IPS-NIHi11 (cell line): ENCODE measurements at places on chromosomes 3 and 15.

DNA sequence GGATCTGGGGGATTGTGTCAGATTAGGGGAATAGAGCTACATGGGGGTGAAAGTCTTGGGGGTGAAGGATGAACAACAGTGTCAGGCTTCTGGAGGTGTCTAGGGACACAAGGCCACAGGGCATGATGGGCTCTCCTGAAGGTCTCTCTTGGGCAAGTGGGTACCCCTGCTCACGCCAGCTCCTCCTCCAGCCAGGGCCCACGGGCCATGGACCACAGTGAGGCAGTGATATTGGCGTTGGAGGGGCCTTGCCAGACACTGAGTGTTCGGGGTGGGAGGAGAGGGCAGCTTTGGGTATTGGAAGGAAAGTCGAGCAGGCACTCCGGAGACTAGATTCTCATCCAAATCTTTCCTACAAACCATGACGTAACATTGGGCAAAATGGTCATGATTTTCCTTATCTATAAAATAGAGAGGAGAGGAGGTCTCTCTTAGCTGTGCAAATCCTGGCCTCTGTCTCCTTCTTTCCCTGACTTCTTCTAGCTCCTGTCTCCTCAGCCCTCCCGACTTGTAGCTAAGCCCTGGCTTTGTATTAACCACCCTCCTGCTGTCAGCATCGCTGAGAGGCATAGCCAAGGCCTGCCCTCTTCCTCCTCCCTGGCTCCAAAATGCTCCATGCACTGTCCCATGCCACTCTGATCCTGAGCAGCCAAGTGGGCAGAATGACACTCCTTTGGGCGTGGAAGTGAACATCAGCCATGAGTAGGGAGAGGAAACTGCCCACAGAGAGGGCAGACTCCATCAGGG, 24.0 kb upstream of the SRP14 start:
- no peak for DNase-seq

DNA sequence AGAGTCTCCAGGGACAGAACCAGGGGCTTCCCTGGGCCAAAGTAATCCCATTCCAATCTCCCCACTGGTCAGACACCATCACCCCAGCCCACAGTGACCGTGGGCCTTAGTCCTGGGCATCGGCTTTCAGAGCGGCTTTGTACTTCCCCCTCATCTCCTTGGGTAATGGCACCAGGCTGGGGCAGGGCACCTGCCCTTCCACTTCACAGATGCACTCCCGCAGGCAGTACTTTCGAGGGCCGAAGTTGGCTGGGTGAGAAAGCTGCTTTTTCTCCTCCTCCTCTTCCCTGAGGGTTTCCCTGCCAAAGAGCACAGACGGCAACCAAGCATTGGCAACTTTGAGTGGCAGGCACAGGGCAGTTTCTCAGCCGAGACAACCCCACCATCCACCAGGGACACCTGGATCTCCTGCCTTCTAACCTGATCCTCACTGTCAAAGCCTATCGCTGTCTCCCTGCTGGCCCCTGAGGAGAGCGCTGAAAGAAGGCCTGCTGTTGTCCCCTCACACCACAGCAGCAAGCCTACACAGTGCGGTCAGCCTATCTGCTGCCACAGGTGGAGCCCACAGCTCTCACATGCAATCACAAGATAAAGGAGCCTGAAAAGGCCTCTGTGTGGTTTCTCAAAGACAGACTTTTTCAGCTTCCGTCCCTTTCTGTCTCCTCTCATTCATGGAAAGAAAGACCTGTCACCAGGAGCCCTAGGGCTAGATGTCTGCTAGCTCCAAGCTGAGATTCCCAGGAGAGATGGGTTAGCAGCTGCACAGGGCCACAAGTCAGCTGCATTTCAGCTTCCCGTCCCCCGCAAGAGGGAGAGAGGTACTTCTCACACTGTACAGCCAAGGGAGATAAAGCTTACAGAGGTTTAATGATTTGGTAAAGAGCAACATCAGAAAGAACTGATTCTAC, 12.5 kb downstream of the MRPS25 start:
- DNase-seq = no peak

DNA sequence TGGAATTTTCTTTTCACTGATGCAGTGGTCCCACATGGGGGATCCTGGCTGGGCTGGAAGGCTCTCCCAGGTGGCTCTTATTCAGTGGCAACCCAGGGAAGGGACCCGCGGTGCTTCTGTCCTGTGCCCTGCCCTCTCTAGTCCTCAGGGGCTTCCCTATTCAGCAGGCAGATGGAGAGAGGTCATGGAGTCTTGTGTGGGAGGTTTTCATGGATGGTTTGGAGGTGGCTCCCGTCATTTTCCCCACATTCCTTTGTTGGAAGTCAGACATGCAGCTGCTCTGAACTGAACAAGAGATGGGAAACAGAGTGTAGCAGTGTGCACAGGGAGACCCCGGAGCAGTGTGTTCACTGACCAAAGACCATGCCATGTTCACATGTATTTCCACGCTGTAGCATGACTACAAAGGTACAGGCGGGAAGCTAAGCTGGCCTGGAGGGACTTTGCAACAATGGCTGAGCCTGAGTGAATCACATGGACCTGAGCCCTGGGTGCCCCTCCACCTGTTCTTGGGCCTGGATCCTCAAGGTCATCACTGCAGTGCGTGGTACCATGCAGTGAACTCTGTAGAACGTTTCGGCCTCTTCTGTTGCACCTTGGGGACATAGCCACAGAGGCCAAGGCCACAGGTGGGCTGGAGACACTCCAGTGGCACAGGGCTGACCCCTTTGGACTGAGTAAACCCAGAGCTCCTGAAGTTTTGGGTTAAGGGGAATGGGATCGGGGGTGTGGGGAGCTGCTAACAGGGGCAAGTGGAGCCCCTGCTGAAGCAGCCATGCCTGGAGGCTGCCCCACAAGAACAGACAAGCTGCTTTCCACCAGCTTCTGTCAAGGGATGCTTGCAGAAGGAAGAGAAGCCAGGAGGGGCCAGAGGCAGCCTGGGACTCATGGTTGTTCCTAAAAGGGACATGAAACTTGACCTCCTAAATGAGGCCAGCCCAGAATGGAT, 123.0 kb downstream of the ASB7 start:
- DNase-seq = no peak

DNA sequence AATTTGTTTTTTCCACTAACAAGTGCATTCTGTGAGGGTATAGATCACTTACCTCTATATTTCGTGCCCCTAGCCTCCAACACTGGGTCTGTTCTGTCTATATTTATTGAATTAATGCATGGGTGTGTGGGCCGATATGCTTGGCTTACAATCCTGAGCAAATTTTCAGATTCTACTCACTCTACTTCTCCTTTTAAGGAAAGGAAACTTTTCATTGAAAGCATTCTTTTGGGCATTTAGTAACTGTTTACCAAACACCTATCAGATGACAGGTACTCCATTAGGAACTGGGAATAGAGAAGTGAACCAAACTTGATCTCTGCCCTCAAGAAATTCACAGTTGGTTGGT, 60.5 kb downstream of the TLE3 start:
- no peak for DNase-seq

DNA sequence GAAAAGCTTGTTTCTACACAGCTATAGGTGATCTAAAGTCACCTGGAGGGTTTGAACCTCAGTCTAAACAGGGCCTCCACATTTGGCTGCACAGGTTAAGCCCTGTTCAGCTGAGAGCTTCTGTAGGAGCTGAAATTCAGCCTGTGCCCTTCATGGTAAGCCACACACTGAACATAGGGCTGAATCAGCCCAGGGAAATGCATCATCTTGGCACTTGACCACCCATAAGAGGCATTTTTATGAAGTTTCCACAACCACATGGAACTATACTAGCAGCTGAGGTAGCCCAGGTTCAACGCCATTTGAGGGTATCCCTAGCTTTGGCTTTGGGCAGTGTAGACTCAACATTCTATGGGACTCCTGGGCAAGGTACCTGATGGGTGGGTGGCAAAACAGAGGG, 126.8 kb downstream of the FAM174B start:
- no peak for DNase-seq

GRCh38 chr3:143832433-143832832, 15.8 kb downstream of the SLC9A9 start:
- DNase-seq = no peak

GRCh38 chr3:134590766-134591165, 60.1 kb downstream of the KY start:
- no peak for DNase-seq

DNA sequence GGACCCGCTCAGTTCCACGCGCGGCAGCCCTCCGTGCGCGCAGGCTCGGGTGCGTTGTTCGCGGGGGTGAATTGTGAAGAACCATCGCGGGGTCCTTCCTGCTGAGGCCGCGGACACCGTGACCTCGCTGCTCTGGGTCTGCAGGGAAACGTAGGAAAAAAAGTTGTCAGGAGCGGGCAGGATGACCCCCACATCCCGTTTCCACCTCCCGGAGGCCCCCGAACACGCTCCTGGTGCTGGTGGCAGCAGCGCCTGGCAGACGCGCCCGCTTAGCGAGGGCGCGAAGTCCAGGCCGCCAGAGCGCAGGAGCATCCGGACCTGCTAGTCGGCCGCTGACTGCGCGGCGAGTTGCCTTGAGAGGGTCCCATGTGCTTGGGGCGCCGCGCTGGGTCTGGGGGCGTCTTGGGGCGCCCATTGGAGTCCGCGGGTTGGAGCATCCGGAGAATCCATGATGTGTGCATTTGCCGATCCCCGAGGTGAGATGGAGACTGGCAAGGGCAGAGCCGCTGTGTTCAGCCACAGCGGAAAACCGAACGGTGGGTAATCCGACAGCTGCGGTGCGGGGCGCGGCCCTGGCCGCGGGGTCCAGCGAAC, 520 bp downstream of the GREM1 start:
- peak; percentile 52 for DNase-seq

DNA sequence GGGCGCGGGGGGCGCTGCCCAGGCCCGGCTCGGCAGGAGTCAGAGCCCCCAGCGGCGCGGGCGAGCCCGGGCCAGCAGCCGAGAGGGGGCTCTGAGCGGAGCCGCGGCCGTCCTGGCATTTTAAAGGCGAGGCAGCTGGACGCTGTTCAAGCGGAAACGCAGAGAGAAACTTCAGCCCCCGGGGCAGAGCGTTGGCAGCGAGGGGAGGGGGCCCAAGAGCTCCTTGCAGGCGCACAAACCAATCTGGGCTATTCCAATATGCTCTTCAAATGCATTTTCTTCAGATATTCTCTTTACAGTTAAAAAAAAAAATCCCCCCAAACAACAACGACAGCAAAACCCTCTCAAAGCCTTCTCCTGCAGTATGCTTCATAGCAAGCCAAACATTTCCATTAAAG, at the start of gene CTXND1:
Gene CTXND1 (minus strand): TSS at position 93 of the 398 bp plus-strand sequence. CDS start 50,264 bp downstream, outside the sequence.
- peak; percentile 73 for DNase-seq

DNA sequence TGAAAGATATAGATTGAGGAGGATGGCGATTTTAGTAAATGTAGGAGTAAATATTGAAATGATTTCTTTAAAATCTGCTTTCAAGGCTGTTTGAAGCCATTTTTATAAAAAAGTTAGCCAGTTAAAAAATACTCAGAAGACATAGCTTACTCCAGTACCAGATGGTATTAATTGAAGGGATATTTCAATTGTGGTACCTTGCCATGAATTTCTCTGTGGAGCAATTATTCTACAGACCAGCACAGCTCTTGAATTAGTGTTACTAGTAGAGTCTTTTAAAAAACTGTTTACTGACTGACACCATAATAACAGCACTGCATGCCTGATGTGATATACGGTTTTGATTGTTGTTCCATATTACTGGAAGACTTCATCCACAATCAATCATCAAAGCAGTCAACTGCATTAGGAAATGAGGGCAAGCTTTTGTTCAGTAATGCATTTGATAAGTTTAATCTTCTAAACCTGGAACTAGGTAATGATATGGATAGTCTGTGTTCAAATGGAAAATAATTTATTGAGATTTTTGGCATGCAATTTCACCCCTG, 106.4 kb downstream of the MFSD1 start:
- DNase-seq = no peak

DNA sequence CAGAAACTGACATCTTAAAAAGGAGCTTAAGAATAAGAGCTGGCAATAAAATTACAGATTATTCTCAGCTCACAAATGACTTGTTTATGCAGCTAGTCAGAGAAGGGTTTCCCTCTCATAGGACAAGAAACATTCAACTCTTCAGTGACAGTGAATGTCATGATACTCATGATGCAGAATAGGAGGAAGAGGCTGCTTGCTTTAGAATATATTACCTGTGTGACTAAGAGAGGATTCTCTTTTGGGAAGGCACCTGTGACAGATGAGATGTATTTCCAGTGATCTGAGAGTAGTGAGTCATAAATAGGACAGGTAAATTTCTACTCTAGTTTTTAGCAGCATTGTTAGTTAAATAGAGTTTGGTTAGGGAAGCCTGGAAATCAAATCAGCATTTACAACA, 39.9 kb downstream of the RASA2 start:
- DNase-seq = no peak

DNA sequence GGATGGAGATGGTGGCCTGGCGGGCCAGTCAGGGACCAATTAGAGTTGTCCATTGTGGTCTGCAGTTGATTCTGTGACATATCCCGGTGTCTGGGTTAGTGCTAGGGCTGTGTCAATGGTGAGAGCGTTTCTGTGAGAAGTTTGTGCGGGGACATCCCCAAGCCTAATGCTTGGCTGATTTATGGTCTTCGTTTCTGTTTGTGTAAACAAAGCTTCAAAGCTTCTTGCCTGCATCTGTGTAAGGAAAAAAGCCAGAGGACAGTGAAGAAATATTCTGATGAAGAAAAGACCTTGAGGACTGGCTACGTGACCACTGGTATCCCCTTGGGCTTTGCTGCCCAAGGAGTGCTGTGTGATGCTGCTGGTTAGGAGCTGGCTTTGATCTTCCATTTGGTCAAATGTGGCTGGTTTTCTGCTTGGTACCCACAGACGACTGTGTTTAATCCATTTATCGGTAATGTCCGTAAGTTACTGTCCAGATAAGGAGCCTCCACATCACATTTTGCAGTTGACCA, 74.6 kb upstream of the LRTM1 start:
- DNase-seq = no peak

- no peak for DNase-seq
These were observed 24.7 kb downstream of the CHST14 start for GRCh38 chr15:40495516-40495915.

DNA sequence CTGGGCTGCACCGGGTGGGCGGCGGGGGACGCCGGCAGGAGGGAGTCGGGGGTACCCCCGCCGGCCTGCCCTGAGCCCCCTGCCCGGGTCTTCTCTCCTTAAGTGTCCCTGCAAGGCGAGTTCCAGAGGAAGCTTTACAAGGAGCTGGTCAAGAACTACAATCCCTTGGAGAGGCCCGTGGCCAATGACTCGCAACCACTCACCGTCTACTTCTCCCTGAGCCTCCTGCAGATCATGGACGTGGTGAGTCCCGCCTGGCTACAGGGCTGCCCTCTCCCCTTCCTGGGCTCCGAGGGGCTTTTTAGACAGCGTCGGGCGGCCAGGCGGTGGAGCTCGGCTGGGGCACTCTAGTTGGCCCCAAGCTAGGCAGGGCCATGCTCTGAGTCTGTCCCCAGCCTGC, 480 bp downstream of the CHRNA7 start:
- peak; percentile 17 for DNase-seq

DNA sequence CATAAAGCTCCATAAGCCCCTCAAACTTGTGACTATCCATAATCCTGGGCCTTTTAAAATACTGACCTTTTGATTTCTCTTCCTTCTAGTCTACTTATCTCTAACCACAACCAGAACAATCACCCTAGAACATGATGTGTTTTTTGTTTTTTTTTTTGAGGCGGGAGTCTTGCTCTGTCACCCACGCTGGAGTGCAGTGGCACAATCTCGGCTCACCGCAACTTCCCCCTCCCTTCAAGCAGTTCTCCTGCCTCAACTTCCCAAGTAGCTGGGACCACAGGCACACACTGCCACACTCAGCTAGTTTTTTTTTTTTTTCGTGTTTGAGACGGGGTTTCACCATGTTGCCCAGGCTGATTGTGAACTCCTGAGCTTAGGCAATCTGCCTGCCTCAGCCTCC, 25.1 kb downstream of the VPS39 start:
- no peak for DNase-seq
